SJSA1 (cell line): ENCODE measurements at places on chromosomes 4 and X.

DNA sequence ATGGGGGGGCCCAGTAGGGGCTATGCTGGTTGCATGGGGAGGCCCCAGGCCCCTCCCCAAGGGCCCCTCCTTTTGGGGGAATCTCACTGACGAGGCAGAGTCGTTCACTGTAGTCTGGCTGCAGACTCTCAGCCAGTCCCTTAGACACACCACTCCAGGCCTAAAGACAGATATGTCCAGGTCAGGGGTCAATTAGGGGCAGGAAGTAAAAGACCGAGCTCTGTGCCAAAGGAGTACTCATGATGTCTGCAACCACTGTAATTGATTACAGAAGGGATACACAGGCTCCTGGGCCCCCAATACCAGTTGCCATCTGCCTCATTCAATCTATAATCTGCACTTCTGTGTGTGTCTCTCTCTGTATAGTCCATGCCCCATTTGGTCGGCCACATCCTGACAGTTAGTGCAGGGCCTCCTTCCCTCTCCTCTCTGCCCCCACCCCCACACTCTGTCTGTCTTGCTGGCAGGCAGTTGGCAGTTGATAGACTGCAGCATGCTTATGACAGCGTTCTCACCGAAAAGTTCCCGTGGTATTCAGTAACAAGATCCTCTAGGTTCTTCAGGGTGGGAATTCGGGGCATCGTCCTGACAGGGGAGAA, 1.3 kb upstream of the CXorf65 start:
- no peak for DNase-seq

GRCh38 chrX:5586726-5587125, 641.9 kb downstream of the NLGN4X start:
- no peak for DNase-seq

DNA sequence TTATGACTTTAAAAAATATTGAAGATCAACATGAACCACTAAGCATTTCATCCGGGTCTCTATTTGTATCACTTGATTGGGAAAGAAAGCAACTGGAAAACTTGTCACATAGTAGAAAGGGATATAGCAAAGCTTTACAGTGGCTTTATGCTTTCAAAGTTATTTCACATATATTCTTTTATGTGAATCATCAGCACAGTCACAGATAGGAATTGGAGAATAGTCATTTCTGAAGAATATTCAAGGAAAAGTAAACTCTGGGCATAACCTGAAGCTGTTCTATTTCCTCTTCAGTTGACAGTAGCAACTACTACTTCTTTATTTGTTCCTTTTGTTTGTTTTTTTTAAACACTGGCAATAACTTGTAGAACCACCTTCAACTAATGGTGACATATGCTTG, 50.5 kb downstream of the MND1 start:
- DNase-seq = no peak

DNA sequence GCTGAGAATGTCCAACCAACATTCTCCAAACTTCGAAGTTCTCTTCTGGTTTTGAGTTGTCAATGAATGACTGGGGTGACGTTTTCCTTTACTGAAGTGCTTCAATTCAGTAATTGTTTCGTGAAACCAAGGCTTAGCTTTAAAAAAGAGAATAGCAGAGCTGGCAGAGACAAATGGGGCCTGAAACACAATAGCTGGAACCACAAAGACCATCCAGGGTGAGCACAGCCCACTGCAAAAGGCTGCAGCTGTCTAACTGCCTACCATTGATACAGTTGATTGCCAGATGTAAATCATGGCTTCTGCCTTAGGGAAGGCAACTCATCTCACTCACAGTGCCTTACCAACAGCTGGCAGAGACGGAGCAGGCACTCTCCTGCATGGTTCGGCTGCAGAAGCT, 78.7 kb upstream of the ZNF518B start:
- DNase-seq = no peak
